Neural progenitor cell (in vitro differentiated cells): ENCODE measurements at places on chromosomes 11 and 22.

GRCh38 chr11:34313099-34313517 is 44.7 kb downstream of the ABTB2 start:
- DNase-seq, result no peak

DNA sequence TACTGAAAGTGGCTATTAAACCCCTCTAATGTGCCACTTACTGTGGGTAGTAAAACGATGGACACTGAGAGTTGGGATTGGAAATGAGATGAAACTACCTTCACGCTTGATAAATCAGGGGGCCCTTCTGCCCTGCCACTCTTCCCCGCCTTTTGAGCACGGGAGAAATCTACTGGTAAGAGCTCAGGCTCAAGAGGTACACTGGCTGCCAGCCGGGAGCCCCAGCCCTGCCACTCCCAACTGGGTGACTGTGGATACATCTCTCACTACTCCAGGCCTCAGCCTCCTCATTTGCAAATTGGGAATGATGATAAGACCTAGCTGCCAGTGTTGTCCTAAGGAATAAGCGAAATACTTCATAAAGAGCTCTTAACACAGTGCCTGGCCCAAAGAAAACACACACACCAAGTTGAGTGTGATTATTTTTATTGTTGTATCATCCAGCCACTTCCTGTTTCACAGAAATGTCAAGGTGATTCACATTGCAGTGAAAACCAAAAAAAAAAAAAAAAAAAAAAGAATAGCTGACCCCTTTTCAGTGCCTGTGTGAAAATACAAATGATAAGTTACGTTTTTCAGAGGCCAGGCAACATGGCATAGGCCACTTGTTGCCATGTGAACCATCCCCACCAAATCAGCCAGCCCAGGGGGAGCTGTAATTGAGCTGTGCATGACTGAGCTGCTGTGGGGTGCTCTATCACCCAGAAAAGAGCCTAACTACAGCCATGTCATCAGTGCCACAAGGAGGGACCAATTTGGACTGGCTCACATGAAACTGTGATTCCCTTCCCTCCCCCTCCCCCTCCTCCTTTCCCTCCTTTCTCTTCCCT is 4.4 kb upstream of the ZNRD2 start:
- no peak for DNase-seq

- DNase-seq, result no peak
These were observed 34.0 kb upstream of the CCDC134 start for GRCh38 chr22:41766476-41766875.

DNA sequence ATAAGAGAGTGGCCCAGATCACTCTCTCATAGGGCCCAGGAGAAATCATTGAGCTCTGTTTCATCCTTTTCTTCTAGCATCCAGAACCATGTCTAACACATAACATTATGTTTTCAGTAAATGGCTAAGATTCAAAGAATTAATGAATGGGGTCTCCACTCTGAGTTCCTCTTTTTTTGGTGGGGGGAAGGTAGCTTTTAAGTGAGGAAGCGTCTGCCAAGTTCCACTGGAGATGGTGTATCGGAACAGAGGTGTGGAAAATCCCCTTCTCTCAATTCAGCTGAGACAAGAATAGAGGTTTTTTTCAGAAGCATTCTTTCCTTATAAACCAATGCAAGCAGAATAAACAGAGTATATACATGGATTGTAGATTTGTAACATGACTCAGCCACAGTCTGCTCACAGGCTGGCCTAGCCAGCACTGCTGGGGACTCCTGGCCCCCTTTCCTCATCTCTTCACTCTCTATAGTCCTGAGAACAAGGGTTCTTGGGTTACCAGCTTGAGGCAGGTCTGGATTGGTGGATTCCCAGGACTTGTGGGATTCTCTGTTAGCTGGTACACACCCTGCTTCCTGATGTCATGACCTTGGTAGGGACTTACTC is 97.2 kb downstream of the TRAF6 start:
- DNase-seq, result no peak

DNA sequence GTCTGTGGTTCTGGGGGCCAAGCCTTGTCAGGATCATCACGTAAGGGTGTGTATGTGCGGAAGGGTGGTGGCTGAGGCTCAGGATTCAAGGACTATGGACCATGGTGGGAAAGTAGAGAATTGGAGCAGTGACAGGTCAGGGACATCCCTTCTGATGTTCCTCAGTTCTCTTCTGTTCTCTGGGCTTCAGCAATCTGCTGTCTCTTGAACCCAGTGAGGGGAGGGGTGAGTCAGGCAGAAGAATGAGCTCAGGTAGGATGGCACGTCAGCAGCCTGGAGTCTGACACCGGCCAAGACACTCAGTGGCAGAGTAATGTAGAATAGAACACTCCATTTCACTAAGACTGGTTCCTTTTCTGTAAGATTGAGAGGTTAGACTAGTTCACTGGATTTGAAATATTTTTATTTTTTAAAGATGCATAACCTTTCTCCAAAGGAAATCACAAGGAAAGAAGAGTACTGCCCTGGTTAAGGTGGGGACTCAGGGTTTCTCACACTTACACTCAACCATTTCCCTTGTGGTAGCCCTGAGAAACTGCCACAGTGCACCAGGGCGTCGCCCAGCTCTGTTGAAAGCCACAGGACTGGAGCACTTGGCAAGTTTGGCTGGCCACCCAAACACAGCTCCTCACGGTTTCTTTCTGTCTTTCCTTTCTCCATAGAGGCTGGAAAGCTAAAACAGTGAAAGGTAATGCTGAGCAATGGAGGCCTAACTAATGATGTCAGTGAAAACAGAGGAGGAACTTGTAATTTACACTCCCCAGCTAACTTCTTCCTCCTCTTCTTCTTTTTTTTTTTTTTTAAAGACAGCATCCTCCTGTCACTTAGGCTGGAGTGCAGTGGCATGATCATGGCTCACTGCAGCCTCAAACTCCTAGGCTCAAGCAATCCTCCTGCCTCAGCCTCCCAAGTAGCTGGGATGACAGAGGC is 23.1 kb upstream of the MICAL2 start:
- DNase-seq, result no peak

GRCh38 chr11:77191823-77192495 is 63.9 kb downstream of the MYO7A start:
- DNase-seq, result peak; percentile 89

GRCh38 chr11:69576069-69576782 is 64.7 kb upstream of the CCND1 start:
- no peak for DNase-seq

DNA sequence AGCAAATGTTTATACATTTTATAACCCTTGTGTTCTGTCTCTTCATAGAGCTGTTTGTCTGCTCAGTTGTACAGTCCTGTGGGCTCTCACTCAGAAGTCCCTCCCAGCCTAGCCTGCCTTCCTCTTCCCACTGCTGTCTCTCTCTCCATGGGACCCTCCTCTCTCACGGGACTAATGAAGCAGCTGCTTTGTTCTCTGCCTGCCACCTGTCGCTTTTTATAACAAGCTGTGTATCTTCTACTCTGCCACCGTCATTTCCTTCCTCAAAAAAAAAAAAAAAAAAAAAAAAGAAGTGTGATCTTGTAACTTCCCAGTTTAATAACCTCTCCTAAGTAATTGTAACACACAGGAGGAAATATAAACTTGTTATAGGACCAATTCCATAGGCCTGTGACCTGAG is 92.2 kb upstream of the ALKBH3 start:
- DNase-seq, result peak; percentile 27

DNA sequence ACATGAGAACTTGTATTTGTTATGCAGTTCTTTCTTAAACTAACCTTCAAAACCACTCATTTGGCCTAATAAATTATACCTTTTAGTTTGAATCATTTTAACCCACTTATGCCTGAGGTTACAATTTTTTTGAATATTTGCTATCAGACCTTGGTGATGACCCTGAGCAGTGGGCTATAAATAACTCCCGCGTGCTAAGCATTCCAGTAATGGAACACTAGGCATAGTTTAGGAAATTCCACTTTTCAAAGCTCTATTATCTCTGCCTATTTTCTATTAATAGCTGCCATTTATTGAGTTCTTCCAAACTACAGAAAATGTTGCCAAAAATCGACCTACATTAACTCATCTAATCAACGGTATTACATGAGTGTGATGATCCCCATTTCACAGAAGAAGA is 993.4 kb upstream of the FAT3 start:
- DNase-seq, result no peak

GRCh38 chr11:47215366-47215910 is 664 bp downstream of the DDB2 start:
- DNase-seq, result peak; percentile 34

- DNase-seq, result no peak
These were observed 56.3 kb upstream of the TCF20 start for GRCh38 chr22:42326801-42327200.

DNA sequence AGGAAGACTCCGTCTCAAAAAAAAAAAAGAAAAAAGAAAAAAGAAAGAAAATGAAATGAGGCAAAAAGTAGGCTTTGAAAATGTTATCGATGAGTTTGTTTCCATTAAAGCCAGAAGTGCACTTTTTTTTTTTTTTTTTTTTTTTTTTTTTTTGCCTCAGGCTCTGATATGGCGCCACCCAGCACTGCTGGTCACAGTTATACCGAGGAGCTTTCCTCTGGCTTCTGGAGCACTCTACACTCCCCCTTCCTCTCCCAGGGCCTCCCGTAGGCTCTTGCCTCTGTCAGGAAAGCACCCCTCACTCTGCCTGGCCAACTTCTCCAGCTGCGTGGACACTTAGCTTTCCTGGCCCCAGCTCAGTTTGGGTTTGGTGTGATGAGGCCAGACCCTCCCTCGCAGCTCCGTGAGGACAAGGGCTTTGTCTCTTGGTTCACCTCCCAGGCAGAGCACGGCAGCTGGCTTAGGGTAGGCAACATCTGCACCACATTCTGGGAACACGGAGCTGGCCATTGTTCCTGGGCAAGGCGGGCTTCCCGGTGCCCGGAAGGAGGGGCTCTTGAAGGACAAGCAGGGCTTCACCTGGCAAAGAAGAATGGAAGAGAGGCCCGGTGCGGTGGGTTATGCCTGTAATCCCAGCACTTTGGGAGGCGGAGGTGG is 16.9 kb downstream of the FADS2 start:
- no peak for DNase-seq
